ENCODE measurements at places on chromosomes 16 and 17.

DNA sequence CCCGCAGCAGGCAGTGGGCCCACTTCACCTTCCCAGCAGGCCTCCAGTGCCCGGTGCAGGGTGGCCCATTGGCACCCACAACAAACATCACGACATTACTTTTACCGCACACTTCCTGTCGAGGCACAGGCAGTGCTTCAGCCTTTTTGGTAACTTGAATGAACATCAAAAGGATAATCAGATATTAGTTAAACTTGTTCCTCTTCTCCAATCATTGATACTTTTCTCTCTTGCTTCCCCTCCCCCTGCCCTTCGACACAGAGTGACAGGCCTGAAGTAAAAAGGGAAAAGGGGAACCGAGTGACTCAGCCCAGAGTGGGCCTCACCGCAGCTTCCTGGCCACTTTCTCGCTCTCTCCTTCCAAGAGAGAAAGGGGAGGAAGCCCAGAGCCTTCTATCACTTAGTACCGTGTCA lies 507.0 kb downstream of the MAF start:
- DNase-seq: no peak

DNA sequence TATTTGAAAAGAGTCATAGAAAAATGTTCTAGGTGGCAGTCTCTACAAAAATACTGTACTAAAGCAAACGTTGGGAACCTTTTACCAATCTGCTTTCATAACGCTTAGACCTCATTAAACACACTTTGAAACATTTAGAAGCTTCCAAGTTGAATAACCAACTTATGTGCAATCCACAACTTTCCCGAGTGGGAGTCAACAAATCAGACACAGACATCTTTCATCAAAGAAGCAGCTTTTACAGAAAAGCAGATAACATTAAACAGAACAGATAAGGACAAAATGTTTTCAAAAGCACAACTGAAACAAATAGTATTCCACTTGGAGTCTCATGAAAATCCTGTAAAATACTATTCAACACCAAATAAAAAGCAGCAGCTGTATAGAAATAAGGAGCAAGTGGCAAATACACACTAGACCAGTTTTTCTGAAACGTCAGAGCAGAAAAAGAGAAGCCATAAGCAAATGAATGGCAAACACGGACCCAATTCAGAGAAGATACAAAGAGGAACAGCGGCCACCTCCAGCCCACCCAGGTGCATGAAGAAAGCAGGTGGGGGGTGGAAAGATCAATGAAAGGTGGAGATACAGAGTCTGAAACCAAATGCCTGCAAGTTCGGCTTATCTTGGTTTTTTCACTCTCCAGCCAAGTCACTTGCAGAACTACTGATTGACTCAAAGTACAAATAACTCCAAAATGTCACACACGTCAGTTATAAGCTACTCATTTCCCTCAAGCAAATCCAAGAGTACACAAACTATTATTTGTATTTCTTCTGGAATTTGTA lies 18.4 kb upstream of the FBF1 start:
- no peak for DNase-seq

GRCh38 chr16:75351183-75351582 lies 82.1 kb downstream of the CFDP1 start:
- DNase-seq: peak; percentile 47

- peak; percentile 88 for DNase-seq
Measured at GRCh38 chr17:82300707-82301270, 16.6 kb downstream of the CD7 start.

GRCh38 chr17:34816848-34817247 lies 144.4 kb downstream of the CCT6B start:
- no peak for DNase-seq
